ENCODE measurements at places on chromosomes 5 and 9.

DNA sequence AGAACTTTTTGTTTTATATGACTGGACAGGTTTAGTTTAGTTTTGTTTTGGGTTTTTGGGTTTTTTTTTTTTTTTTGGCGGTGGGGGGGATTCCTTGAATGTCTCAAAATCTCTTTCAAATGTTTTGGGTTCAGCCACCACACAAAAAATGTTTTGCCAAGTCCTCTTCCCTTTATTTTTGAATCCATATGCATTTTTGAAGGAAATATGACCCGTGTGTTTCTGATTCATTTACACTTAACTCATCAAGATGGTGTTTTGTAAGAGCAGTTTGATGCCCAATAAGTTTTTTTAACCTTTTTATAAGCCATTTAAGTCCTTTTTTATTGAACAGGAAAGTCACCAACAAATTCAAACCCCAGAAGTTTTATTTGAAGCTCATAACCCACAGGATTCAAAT lies 209.8 kb downstream of the CWC27 start:
- DNase-seq, result no peak

- DNase-seq, result no peak
These were observed 9.8 kb upstream of the SLC46A2 start for GRCh38 chr9:112900488-112900887.

GRCh38 chr9:124594225-124594624 lies 87.0 kb upstream of the NR5A1 start:
- DNase-seq, result no peak

DNA sequence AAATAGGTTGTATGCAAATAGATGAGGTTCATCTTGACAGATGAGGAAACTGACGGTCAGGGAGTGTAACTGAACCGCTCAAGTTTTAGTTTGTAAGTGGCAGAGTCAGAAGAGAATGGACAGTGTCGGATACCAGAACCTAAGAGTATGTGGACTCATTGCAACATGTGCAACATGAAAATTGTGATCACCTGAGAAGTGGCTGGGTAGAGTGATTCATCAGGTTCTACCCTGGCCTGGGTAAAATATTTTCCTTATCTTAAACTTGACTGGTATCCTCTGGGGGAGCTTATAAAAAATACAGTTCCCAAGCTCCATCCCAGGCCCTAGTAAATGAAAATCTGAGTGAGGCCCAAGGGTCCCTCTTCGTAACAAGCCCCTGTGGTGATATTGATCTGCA lies 35.2 kb upstream of the MIER3 start:
- peak; percentile 19 for DNase-seq

- DNase-seq, result no peak
These were observed 55.7 kb downstream of the FAM174A start for GRCh38 chr5:100590867-100591266.

Measured in bronchial epithelial cell (primary cell).